ENCODE measurements at places on chromosomes 7 and 10.
A peak's percentile ranks its signal among the peaks of the same experiment; 100 is the strongest.

- peak; percentile 78 for DNase-seq
These were observed 971 bp downstream of the AEBP1 start for GRCh38 chr7:44104860-44105771.

GRCh38 chr10:128000471-128001362 lies 93.8 kb downstream of the PTPRE start:
- DNase-seq = no peak

DNA sequence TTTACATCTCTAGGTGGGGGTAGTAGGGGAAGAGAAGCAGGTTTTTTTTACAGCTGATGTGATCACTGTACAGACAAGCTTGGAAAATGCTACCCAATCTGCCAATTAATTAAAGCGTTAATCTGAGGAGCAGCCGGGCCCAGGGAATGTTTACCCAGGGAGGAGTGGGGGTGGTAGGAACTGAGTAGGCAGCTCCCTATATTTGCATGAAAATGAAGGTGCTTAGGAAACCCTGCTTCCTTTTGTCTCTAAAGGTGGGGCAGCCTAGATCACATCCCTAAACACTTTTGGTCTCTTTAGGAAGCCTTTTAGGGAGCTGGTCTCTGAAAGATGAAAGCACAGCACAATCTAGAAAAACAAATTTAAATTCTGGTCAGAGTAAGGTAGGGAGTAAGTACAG lies 53.0 kb upstream of the NFKB2 start:
- DNase-seq = no peak

GRCh38 chr7:77714195-77714594 lies 17.9 kb downstream of the RSBN1L start:
- no peak for DNase-seq

GRCh38 chr7:82945480-82945879 lies 217.2 kb downstream of the PCLO start:
- DNase-seq = no peak

Measured in islet precursor cell (in vitro differentiated cells).